RPMI8226 (cell line): ENCODE measurements at places on chromosomes 3 and 15.

DNA sequence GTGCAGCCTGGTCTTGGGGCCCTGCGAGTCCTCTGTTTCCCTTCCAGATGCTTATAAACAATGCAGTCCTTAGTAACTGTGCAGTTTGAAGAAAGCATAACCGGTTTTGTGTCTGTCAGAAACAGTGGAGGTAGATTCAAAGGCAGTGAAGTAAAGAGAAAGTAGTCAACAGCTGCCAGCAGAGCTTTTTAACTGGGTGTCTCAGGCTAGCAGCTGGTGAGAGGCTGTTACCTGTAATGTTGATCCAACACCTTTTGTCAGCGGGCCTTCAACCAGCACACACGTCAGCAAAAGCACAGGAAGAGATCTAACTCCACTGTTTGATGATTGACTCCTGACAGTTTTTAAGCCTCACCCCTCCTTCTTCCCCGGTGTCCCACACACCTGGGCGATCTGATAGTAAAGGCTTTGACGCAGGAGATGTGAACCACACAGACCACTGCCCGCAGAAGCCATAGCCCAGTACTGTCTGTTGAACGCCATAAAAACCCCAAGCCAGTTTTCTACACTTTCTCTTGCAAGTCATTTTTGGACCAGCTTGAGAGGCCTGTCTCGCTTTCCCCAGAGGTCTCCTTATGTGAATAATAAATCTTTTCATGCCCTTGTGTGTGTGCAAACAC is 178.0 kb downstream of the FMN1 start:
- DNase-seq: no peak

DNA sequence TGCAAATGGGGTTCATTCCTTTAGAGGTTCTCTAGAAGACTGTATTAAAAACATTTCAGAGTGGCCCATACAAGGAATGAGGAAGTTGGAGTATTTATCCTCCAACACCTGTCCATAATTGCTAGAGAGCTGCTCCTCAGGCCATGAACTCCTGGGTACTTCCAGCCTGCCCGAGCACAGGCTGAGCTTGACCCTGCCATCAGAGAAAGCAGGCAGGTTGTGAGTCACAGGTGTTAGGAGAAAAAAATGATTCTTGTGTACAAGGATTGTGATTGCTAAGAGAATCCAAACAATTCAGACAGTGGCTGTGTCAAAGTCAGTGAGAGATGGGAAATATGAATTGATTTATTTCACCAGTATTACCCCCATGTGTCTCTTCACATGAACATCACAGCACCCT is 156.8 kb upstream of the GADL1 start:
- peak; percentile 26 for DNase-seq

GRCh38 chr15:48331796-48332641 is 790 bp downstream of the DUT start:
- DNase-seq: peak; percentile 87

GRCh38 chr3:125192190-125193035 is 20.1 kb downstream of the SLC12A8 start:
- DNase-seq: no peak

- DNase-seq: no peak
These were observed 19.1 kb downstream of the TP53BP1 start for GRCh38 chr15:43473885-43474284.

GRCh38 chr15:92877000-92877399 is 23.1 kb upstream of the CHD2 start:
- DNase-seq: no peak

GRCh38 chr3:122416966-122417365 is 1.1 kb upstream of the WDR5B start:
- DNase-seq: peak; percentile 23

DNA sequence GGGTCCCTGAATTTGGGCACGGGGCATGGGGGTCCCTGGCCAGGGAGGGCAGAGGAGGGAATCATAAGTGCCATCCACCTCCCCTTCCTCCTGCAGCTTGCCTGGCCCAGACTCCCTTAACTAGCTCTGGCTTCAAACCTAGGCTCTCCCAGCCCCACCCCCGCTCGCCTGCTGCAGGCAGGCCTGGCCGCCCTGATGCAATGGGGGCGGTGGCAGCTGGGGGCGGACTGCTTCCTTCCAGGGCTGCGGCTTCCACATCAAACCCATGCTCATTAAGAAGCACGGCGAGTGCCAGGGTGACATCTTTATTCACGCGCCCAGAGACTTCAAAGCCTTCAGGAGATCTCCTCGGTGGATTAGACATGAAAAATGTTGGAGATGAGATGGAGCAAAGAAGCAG is 123.1 kb downstream of the TPRA1 start:
- DNase-seq: no peak

GRCh38 chr15:70063980-70064379 is 33.7 kb downstream of the TLE3 start:
- DNase-seq: no peak

DNA sequence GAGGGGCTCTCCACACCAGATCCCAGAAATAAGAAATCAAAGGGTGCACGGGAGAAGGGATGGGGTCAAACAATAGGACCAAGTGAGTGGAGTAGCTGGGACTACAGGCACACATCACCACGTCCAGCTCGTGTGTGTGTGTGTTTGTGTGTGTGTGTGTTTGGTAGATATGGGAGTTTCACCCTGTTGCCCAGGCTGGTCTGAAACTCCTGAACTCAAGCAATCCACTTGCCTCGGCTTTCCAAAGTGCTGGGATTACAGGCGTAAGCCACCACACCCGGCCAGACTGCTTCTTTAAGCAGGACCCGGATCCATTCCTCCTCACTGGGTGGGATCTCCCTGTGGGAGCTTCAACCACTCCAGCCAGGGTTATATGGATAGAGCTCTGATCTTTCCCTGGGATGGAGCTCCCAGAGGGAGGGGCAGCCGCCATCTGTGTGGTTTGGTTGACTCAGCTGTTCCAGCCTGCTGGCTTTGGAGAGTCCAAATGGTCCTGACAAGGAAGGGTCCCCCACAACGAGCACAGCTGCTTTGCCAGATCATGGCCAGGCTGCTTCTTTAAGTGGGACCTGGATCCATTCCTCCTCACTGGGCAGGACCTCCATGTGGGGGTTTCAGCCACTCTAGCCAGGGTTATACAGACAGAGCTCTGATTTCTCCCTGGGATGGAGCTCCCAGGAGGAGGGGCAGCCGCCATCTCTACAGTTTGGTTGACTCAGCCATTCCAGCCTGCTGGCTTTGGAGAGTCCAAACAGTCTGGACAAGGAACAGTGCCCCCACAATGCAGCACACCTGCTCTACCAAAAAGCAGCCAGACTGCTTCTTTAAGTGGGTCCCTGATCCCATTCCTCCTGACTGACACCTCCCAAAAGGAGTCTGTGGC is 9.1 kb upstream of the AVEN start:
- DNase-seq: no peak

DNA sequence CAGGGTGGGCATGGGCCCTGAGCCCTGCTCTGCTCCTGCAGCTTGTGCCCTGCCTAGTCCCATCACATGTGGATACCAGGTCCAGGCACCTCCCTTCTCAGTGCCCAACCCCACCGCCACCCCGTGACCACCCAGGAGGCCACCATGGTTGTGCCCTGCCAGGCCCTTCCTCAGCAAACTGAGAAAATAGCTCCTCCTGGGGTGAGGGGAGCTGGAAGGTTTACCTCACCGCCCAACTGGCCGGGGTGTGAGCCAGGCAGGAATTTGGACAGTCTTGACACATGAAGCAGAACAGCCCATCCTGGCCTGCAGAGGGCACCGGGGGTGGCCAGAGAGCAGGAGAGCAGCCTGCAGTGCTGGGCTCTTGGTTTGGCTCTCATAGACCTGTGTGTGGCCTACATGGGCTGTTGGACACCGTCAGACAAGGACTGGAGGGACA is 11.4 kb upstream of the C3orf22 start:
- no peak for DNase-seq

DNA sequence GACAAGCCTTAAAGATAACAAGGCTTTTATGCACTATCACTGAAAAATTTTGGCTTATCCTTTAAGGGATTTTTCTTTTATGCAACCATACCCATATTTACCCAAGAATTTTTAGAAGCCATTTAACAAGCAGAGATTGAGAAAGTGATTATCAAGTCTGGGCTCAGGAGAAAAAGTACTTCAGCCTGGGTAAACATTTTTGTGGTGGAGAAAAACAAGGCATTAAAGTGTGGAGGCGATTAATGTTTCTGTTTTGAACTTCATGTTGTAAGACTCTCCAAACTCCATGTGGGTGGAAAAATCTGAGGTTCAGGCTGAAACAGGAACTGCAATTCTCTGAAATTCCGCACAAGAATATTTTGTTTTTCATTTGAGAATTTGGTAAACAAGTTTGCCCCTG is 260.4 kb upstream of the KCNMB2 start:
- DNase-seq: no peak

GRCh38 chr3:124431331-124431994 is 298.8 kb upstream of the UMPS start:
- DNase-seq: no peak

DNA sequence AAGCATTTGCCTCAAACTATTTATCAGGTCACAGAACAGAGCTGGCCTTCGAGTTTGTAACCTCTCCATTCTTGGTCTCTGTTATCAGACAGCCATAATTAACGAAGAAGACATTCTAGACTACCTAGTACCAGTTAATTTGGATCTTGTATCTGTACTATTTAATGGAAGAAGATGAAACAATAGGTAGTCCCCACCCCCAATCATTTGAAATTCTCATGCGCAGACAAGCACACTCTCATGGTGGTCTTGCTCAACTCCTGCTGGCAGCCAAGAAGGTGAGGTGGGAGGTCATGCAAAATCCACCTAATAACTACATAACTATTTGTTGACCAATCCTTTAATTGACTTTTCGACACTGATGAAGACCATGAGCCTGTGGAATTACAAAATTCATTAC is 2.8 kb upstream of the SKIL start:
- no peak for DNase-seq

GRCh38 chr3:41888368-41889076 is 73.4 kb downstream of the ULK4 start:
- no peak for DNase-seq

GRCh38 chr3:58874795-58875194 is 175.0 kb downstream of the CFAP20DC start:
- DNase-seq: no peak

GRCh38 chr3:16298891-16299290 is 33.9 kb downstream of the OXNAD1 start:
- no peak for DNase-seq

DNA sequence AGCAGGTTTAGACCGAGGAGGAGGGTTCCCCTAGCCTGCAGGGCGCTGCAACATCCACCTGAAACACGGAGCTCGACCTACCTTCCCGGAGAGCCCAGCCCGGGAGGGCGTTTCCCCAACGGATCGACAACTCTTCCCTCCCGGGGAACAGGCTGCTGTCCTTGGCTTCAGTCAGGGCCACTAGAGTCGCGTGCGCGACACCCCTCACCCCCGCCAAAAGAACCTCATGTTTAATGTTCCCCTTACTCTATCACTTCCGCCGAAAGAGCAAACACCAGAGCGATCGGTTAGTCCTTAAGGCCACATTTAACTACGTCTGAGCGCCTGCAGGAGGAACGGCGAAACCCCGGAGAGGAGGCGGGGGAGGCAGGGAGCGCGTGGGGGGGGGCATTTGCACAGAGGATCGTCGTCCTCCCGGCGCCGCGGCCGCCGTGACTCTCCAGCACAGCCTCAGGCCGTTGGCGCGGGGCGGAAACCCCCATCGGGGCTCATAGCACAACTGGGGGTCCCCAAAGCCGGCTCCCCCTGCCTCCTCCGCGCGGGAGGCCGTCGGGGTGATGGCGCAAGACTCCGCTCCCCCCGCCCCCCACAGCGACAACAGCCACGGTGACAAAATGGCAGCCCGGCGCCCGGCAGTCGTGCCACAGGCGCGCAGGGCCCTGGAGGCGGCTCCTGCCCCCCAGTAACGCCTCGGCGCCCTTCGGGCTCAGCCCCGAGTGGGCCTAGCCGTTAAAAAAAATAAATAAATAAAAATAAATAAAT is 3.2 kb downstream of the ANP32A start:
- peak; percentile 88 for DNase-seq

DNA sequence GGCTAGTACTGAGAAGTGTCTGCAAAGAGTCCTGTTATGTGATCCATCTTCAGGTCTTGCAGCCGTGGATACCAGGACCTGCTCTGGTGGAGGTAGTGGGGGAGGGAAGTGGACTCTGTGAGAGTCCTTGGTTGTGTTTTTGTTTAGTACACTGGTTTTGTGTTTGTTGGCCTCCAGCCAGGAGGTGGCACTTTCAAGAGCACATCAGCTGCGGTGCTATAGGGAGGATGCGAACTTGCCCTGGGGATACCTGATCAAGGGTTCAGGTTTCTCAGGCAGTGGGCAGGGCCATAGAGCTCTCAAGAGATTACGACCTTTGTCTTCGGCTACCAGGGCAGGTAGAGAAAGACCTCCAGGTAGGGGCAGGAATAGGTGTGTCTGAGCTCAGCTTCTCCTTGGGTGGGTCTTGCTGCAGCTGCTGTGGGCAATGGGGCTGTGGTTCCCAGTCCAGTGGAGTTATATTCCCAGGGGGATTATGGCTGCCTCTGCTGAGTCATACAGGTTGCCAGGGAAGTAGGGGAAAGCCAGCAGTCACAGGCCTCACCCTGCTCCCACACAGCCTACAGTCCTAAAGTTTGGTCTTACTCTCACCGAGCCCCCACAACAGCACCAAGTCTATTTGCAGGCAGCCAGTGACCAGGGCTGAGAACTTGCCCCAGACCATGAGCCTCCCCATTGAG is 132.8 kb upstream of the NPHP3 start:
- no peak for DNase-seq

DNA sequence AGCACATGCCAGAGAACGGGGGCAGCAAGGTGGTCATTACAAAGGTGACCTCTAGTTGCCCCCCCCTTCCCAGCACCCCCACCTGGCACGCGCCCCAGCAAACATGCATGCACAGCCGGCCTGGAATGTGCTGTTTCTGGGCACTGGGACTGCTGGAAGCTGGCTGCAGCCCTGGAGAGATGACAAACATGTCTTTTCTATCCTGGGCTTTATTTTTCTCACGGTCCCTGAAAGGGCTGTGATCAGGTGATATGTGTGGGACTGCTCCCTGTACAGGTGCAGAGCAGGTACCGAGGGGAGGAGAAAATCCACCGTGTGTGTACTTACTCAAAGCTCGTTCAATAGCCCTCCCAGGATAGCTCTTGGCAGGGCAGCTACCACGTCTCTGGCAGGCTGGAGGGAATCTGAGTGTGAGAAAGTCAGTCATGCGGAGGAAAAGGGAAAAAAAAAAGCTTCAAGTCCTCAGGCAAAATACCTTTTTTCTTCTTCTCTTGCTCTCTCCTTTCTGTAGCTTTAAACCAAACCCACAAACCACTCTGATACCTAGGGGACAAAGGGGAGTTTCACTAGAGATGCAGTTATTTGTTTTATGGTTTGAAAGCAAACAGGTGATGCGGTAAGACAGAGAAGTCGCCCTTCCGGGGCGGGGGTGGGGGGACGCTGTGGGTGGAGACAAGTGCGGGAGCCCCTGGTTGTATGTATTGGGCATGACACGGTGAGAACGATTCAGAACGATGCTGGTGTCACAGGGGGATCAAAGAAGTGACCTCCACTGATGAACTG is 5.0 kb upstream of the HES1 start:
- DNase-seq: peak; percentile 53

DNA sequence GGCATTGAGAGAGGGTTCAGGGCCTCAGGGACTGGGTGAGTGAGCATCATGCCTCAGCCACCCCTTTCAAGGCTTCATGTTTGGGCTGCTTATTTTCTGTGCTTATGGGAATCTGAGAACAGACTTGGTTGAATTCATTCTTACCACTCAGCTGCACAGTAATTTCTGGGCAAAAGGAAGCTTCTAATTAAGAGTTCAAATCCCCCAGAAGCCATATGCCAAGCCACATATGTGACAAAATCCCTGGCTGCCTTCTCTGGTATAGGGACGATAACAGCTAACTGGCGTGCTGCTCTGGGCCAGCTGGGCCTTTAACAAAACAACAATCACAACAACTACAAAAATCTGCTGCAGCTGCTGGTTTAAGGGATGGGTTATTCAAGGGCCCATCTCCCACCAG is 181.0 kb upstream of the ANKRD28 start:
- no peak for DNase-seq
